ENCODE measurements at places on chromosomes 5 and 9. TPM values are rescaled to one million over a fixed set of nuclear protein-coding genes. Genes with fewer than 3 reads are reported as not detected.

- no peaks in the 10 kb centered on the region for H3K27me3 ChIP-seq
- no peak for DNase-seq
- H3K27ac ChIP-seq = no peak overlapping the region
- H3K36me3 ChIP-seq = no peaks in the 10 kb centered on the region
These were observed 19.7 kb upstream of the HSDL2 start for GRCh38 chr9:112360047-112360804.

DNA sequence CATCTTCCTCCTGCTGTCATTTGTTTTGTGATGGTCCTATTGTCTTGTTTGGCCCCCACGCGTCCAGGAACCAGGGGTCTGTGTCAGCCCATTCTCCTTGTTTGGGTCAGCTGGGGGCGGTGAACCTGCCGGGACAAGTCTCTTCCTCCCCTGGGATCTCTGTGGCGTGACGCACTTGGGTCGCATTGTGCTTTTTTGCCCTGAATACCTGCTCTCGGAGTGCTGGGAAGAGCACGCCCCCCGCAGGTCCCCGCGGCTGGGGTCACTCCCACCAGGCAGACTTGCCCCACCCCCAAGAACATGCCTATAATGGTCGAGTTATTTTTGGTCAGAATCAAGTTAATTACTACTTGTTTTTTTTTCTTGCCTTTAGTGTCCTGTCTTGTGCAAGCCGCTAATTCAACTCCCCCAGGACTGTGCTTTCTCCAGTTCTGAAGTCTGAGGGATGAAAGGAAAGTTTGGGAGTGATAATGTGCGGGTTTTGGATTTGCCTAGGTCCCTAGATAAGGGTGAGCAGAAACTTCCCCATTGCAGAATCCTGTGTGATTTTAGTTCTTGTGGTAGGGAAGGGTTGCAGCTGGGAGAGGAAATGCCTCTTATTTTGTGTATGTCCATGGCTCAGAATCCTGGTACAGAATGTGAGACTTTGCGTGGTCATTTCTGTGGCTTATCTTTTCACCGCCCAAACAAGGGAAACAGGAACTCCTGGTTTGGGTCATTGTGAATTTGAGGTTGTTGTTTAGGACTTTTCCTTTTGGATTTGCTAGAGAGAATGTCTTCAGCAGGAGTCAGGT lies 789 bp downstream of the ACER2 start:
- H3K36me3 ChIP-seq = no peaks in the 10 kb centered on the region
- peak overlapping the region; percentile 44 for H3K27ac ChIP-seq
- DNase-seq = no peak
- peaks cover 9% of the 10 kb centered on the region for H3K4me1 ChIP-seq
- peak overlapping the region; percentile 92 for H3K4me3 ChIP-seq

- DNase-seq = peak; percentile 57
- H3K27me3 ChIP-seq = no peaks in the 10 kb centered on the region
- no peaks in the 10 kb centered on the region for H3K36me3 ChIP-seq
- peaks cover 26% of the 10 kb centered on the region for H3K4me1 ChIP-seq
- H3K27ac ChIP-seq = peak overlapping the region; percentile 93
These were observed 58.2 kb upstream of the GGTA1 start for GRCh38 chr9:121557581-121558447.

GRCh38 chr5:112113565-112113964 lies 305.5 kb downstream of the EPB41L4A start:
- no peak overlapping the region for H3K27ac ChIP-seq
- DNase-seq = no peak
- H3K36me3 ChIP-seq = no peaks in the 10 kb centered on the region

- no peaks in the 10 kb centered on the region for H3K4me1 ChIP-seq
- no peak overlapping the region for H3K4me3 ChIP-seq
- H3K27ac ChIP-seq = no peak overlapping the region
- H3K27me3 ChIP-seq = peaks cover 53% of the 10 kb centered on the region
- H3K36me3 ChIP-seq = no peaks in the 10 kb centered on the region
- DNase-seq = no peak
These were observed 156.7 kb downstream of the EBF1 start for GRCh38 chr5:158943057-158943456.

The ARL14EPL gene
- total RNA-seq = 0.25 TPM
